Activated naive CD4-positive, alpha-beta T cell treated with anti-CD3 and anti-CD28 coated beads for 36 hours (primary cell): ENCODE measurements at places on chromosomes 13 and 19. TPM values are rescaled to one million over a fixed set of nuclear protein-coding genes. Genes with fewer than 3 reads are reported as not detected.

- DNase-seq: no peak
Measured at GRCh38 chr19:342801-343421, 1.7 kb downstream of the MIER2 start.

DNA sequence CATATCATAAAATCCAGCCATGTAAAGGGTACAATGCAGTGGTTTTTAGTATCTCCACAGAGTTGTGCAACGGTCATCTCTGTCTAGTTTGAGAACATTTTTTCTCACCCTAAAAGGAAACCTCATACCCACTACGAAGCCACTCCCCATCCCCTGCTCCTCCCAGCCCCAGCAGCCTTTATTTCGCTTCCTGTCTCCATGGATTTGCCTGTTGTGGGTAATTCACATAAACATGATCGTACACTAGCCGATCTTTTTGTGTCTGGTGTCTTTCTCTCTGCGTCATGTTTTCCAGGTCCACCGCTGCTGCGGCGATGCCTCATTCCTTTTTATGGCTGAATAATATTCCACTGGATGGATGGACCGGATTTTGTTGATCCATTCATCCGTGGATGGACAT, 28.6 kb downstream of the BICRA start:
- DNase-seq: no peak

- DNase-seq: peak; percentile 63
Measured at GRCh38 chr19:55585658-55586339, 5.2 kb upstream of the ZNF579 start.

- DNase-seq: no peak
Measured at GRCh38 chr13:44921246-44921877, 67.9 kb downstream of the NUFIP1 start.

- no peak for DNase-seq
Measured at GRCh38 chr13:21069561-21070004, 8.2 kb upstream of the LATS2 start.

- no peak for DNase-seq
Measured at GRCh38 chr19:45323671-45324081, 1.0 kb upstream of the CKM start.

DNA sequence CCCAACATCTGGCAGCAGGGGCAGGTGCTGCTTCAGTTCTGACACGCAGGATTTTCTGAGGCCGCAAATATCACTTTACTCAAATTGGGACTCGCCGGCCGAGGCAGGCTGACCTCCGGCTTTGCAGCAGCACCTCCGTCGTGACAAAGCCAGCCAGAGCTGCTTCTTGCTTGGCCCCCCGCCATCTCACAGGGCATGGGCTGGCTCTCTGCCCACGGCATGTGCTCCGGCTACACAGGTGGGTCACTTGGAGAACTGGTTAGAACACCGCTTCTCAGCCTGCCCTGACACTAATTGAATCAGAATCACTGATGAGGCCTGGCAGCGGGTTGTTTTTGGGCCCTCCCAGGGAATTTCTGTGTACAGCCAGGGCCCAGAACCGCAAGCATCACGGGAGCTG, 112.3 kb downstream of the SLC7A1 start:
- DNase-seq: no peak

- DNase-seq: peak; percentile 52
Measured at GRCh38 chr19:38932425-38933179, 1.9 kb downstream of the MRPS12 start.

- DNase-seq: no peak
Measured at GRCh38 chr13:103961784-103962183, 895.6 kb upstream of the SLC10A2 start.

MPHOSPH8 gene
- total RNA-seq: 21.5 TPM

PRRG2 gene
- 0.52 TPM for total RNA-seq

ASF1B gene
- total RNA-seq: 54.7 TPM

TMEM59L gene
- 0.21 TPM for total RNA-seq
